Stimulated activated CD4-positive, alpha-beta T cell treated with anti-CD3 and anti-CD28 coated beads, TNF-alpha, amount 100 ng/mL, for 4 hours (primary cell): ENCODE measurements at places on chromosomes 7 and 10.

DNA sequence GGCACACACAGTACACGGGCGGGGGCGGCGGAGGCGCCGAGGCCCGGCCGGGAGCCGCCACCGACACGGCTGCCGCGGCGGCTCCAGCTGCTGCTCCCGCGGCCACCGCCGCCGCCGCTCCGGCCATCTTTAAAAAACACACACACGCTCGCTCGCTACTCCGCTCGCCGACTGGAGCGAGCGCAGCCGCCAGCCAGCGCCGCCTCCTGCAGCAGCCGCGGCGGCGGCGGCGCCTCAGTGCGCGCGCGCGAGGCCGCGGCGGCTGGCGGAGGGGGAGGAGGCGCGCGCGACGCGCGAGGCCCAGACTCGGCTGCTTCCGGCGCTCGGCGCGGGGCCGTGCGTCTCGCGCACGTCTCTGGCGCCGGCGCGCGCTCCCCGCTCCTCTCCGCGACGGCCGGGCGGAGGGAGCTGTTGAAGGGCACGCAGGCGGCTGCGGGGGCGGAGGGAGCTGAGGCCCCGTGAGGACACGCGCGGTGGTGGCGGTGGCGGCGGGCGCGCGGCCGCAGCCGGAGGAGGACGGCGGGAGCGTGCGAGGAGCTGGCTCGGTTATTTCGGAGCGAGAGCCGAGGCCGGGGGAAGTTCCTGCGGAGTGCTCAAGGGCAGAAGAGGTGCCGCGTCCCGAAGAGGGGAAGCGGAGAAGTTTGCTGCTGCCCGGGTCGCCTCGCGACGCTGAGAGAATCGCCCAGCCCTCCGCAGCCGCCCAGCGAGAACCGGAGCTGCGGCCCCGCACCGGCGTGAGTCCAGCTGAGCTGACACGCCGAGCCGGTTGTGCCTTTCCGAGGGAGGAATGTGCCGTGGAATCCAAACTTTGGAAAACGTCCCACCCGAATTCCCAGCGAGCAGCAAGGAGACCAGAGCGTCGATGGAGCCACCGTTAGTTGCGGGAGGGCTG, at the start of gene KDM7A:
TSS of gene KDM7A (minus strand) at position 173 of the 892 bp plus-strand sequence. CDS start at position 127, 46 bp downstream.
- DNase-seq = peak; percentile 85

DNA sequence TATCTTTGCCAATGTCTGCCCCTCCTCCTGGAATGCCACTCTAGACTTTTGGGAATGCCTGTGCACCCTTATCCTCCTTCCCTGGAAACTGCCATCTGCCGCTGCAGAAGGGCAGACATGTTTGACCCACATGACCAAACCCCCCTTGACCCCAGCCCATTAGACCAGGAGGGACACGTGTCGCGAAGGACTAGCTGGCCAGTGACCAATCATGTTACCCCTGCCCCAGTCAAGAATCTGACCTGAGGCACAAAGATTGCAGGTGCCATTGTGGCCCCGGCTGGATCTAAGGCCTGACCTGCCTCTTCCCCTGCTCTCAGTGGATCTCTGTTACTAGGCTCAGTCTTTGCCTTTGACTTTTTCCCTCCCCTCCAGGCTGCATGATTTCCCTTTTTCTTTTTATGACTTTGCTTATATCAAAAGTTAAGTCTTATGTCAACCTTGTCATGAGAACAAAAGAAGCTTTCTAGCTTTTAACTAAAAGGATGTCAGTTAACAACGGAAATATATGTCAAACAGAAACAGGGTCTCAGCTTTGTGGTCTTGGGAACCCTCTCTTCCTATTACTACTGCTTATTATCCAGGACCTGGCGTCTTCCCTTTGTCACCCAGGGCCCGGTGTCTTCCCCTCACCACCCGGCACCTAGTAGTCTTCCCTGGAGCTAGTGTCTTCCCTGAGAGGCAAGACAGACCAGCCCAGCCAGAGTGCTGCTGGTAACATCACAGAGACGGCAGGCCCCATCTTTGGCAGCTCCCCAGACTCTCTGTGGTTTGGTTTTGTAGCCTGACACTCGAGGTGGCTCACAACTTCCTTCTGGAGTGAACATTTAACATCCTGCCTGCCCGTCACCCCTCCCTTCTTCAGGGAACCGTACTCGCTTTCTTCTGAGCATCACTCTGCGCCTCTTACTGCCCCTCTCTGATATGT, 24.4 kb upstream of the PPIF start:
- peak; percentile 39 for DNase-seq

- no peak for DNase-seq
Measured at GRCh38 chr10:25865267-25865666, 68.8 kb upstream of the MYO3A start.

DNA sequence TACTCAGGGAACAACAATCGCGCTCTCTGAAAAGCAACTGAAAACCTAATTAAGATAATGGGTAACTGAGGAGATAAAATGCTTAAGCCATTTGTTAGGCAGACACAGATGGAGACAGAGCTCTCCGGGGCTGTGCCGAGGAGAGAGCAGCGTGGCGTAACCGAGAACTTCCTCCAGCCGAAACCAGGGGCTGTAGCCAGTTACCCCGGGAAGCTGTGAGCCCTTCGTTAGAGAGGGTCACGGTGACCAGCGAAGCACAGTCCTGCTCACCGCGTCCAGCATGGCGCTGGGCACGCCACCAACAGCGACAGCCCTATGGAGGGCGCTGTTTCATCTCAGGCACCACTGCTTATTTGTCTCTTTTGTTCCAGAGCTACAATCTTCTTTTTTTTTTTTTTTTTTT, 16.1 kb downstream of the PAPOLB start:
- no peak for DNase-seq

DNA sequence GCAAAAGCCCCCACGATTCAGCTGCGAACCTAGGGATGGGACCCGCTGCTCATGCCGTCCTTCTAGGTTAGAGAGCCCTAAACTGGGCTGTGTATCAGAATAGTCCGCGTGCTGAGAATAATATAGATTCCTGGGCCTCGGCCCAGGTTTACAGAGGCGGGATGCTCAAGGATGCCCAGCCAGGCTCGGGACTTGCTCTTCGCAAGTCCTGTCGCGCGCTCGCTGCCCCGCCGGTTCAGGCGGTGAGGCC, 266 bp upstream of the STMP1 start:
- no peak for DNase-seq

DNA sequence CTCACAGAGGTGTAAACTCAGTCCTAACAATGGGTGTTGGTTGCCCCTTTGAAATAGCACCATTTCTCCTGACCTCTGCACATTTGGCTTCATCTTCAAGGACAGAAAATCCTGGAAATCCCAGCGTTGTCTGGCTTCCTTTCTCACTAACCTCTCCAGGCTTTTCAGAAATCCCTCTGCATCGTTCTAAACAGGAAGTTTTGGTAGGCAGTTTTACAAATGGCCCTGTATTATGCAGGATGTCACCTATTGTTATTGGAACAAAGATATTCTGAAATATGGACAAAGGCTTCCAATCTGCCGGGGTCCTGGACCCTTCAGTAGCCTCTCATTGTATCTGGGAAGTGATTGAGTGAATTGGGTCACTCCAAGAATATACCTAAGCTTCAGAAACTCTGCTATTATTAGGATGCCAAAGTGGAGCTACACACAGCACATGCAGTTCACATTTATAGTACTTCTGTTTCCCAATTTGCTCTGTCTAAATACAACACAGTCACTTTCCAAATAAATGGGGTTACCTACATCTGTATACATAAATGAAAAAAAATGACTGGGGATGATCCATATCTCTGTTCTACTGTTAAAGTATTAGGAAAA, 134.8 kb upstream of the KLF6 start:
- no peak for DNase-seq

DNA sequence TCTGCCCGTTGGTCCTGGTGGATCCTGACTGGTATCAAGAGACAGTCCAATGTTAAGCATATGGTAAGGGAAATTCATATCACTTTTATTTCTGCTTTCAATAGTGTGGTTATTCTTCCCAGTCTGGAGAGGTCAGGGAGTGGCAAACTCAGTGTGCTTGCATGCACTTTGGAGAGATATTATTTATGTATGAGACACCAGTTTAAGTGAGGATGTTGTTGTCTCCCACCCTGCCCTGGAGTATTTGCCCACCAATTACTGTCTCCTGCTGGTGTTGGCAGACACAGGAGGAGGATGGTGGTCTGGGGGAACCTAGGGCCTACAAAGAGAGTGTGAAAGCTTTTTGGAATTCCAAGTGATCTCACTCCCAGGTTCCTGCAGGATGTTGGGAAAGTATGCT, 59.7 kb downstream of the OR13A1 start:
- DNase-seq = no peak

DNA sequence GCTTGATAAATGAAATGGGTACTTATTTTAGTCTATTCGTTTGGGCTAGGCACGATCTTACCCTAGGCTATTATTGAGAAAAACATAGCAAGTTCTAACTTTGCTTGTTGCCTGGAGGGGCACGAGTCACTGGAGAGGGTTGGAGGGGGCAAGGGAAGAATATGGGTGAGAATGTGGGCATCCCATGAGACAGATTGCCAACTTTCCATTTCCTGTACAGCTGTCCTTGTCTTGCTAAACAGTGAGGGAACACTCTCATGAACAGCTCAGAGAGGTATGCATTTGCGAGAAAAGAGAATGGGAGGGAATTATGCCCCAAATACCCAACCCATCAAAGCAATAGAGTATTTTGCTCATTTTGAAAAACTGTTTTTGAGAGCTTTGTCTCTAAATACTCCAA, 9.2 kb downstream of the CDHR3 start:
- no peak for DNase-seq

DNA sequence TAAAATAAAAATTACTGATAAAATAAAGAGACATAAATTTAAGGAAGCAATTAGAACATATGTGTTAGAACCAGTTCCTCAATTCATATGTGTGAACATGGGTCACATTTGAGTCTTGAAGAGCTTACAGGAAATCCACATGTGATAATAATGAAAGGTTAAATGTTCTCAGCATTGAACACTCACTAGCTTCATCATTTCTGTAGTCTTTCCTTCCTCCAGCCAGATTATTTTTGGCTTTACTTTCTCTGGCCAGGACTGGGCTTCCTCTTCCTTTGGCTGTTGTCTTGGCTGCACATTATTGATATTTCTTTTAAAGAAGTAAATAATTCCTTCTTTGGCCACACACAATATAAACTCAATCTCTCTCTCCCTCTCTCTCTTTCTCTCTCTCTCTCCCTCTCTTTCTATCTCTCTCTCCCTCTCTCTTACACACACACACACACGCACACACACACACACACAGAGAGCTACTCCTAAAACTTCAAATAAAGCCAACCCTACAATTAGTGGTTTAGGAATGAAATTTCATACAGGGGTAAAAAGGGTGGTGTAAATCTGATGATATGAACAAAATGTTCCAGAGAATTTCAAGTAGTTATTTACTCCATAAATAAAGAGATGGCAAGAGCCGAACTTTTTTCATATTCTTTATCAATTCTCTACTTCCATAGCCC, 171.2 kb downstream of the REEP3 start:
- no peak for DNase-seq

- DNase-seq = no peak
Measured at GRCh38 chr10:71036297-71036966, 148.1 kb upstream of the PCBD1 start.

- peak; percentile 37 for DNase-seq
Measured at GRCh38 chr7:141053626-141054025, 20.2 kb upstream of the TMEM178B start.

GRCh38 chr7:22563032-22563501, 63.1 kb upstream of the STEAP1B start:
- DNase-seq = no peak

- DNase-seq = no peak
Measured at GRCh38 chr7:128781851-128782250, 6.3 kb upstream of the OPN1SW start.

DNA sequence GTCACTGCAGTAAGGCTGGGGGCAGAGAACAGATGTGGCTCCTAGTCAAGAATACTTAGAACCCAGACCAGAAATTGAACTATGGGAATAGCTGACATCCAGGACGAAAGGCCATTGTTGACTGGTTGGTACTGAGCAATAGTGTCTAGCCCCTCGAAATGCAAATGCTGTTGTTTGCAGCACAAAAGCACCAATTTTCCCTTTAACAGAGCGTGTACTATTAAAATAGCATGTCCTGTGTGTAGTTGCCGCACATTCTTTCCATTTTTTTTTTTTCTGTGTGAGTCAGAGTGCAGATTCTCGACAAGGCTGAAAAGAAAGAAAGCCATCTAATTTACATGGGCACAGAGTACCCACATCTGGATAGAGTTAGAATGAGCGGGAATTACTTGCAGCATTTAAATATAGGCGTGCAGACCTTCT, 302.4 kb downstream of the PTEN start:
- no peak for DNase-seq

GRCh38 chr7:89554209-89554608, 600.1 kb upstream of the STEAP1 start:
- DNase-seq = no peak

GRCh38 chr7:95330204-95330960, 6.0 kb upstream of the PON1 start:
- DNase-seq = no peak

DNA sequence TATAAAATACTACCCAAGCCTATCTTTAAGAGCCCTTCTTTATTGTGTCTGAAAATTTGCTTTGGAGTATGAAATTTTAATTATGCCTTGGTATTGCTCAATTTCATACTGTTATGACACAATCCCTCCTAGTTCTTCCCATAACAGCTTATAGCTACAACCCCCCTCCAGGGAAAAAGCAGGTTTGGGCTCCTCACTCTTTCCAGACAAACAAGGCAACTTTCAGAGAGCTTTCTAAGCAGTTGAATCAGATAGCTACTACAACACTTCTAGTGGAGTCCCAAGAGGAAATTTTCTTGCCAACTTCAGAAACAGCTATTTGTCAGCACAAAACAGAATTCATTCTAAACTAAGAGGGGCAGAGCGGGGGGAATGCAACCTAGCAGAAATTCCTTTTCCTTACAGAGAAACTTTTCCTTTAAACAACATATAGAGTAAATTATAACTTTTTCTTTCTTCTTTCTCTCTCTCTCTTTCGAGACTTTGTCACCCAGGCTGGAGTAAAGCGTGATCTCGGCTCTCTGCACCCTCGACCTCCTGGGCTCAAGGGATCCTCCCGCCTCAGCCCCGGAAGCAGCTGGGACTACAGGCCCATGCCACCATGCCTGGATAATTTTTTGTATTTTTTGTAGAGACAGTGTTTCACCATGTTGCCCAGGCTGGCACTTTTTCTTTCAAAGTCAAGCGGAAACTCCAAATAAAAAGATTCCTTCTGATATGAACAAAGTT, 26.0 kb upstream of the JMJD1C start:
- DNase-seq = no peak

DNA sequence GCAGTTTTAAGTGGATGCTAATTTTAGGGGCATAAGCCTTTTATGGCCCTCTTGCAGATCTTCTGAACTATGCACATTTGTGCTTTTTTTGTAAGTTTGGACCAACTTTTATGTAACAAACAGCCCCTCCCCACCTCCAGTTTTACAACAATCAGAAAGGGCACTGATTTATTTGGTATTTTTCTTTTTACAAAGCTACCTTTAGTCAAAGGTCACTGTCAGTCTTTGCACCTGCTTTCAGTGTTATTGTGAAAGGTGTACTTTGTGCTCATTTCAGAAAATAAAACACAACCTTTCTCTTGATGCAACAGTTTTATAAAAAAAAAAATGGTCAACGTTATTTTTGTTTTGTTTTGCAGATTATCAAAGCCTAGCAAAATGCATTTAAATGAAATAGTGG, 39.2 kb downstream of the MPLKIP start:
- no peak for DNase-seq
